ENCODE measurements at places on chromosomes 2 and 18. TPM values are rescaled to one million over a fixed set of nuclear protein-coding genes. Genes with fewer than 3 reads are reported as not detected.

GKN2 gene
- total RNA-seq, result 1.5 TPM

ATOH8 gene
- total RNA-seq, result 16.6 TPM

SH3RF3 gene
- 0.61 TPM for total RNA-seq

ATL2 gene
- 65.5 TPM for total RNA-seq

HMSD gene
- total RNA-seq, result 0.03 TPM

PUM2 gene
- total RNA-seq, result 49.5 TPM

GLI2 gene
- 31.4 TPM for total RNA-seq

PIKFYVE gene
- 5.1 TPM for total RNA-seq

All from A549 treated with dexamethasone at 1 μM for 4 hours (cell line).